NT2/D1 (cell line): ENCODE measurements at places on chromosomes 6 and 20.

DNA sequence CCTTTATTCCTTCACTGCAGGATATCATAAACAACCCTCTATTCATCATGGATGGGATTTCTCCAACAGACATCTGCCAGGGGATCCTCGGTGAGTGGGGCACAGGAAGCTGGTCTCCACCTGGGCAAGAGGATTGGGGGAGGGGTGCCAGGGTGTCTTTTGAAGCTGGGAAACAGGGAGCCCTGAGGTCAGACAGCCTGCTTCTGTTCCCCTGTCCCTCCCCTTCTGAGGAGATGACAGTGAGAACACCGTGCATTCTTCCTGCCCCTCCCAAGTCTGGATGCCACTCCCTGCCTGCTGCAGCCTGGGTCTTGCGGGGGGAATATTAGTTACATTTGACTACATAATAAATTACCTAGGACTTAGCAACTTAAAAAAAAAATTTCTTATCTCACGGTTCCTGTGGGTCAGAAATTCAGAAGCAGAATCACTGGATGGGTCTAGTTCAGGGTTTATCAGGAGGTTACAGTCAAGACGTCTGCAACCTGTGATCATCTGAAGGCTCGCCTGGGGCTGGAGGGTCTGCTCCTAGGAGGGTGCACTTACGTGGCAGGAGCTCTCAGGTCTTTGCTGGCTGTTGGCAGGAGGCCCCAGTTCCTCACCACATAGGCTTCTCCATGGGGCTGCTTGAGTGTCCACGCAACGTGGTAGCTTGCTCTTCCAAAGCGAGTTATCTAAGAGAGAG, 11.4 kb downstream of the CAPN11 start:
- DNase-seq, result no peak

DNA sequence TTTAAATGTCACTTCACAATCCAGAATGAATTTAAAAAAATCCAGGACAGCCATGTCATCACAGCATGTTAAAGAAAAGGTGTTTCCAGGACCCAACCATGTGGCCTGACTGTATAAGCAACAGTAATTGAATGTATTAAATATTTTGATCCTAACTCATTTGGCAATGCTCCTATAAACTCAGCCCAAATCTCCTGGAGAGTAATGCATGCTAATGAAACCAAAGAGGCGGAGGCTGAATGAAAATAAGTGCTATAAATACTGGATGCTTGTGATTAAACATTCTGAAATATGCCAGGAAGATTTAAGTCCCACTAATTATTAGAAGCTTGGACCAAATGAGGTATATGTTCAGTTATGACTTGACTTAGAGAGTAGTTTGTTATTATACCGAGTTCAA, 486.8 kb downstream of the FRK start:
- DNase-seq, result no peak

DNA sequence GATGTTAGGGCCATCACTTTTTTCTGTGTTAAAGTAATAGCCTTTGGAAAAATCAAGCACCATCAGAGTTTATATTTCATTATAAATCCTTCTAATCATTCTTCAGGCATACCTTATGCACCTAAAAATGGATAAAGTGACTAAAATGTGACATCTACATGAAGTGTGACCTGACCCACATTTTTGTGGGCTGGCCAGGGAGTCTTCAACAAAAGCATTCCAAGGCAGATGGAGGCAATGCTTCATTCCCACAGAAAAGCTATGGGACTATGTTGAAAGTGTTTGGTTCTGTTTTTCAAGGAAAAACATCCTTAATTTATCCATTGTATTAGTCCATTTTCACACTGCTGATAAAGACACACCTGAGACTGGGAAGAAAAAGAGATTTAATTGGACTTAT, 58.8 kb upstream of the LTV1 start:
- no peak for DNase-seq

GRCh38 chr20:13220194-13220903, 725 bp upstream of the ISM1 start:
- DNase-seq, result no peak

- no peak for DNase-seq
Observed at GRCh38 chr6:163940705-163941623, 526.4 kb downstream of the QKI start.

DNA sequence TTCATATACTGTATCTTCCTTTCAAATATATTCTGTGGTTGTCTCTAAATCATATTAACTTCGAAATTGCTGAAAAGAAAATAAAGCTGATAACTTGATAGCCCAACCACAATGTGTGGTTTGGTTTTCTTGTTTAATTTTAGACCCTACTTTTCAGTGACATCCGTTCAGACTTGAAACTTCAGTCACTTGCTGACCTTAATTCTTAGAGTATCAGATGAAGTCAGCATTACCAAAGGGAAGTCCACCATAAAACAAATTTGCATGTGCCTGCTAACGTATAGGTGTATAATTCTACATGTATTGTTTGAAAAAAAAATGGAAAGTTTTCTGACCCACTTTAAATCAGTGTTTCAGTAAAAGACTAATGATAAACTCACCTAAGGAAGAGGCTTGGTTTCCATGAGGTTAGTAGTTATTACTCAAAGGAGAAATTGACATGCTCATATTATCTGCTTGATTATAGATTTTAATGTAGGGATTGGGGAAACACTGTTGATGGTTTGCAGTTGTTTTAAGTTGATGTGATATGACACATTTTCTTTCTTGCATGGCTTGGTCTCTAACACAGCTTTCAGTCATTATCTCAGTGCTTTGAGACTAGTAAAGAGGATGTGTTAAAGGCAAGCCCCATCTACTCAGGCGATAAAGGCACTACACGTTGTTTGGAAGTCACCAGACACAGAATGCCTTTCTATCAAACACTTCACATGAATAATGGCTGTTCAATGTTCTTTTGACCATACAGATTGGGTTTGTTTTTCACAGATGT, 5.2 kb upstream of the IL17A start:
- no peak for DNase-seq

- no peak for DNase-seq
Observed at GRCh38 chr20:47784599-47785310, 526 bp downstream of the SULF2 start.

GRCh38 chr6:131600716-131601115, 27.3 kb downstream of the MED23 start:
- DNase-seq, result no peak

GRCh38 chr6:7188492-7188891, 80.7 kb downstream of the RREB1 start:
- DNase-seq, result no peak
